ENCODE measurements at places on chromosomes 5 and 9.

DNA sequence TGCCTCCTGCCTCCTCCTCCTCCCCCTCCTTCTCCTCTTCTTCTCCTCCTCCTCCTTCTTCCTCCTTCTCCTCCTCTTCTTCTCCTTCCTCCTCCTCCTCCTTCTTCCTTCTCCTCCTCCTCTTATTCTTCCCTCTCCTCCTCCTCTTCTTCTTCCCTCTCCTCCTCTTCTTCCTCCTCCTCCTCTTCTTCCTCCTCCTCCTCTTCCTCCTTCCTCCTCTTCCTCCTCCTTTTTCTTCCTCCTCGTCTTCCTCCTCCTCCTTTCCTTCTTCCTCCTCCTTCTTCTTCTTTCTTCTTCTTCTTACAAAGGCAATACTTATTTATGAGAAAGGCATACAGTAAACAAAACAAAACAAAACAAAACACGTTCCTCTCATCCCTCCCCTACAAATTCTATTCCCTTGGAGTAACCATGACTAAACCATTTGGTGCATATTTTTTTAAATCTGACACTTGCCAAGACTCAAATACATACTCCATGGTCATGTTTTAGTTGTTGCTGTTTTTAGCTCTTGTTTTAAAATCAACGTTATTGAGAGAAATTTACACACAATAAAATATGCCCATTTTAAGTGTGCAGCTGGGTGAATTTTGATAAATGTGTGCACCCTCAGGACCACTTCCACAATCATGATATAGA lies 135.6 kb downstream of the FOXD1 start:
- DNase-seq: no peak

- no peak for DNase-seq
These were observed 591.5 kb downstream of the PRR16 start for GRCh38 chr5:121055586-121055985.

GRCh38 chr5:82544004-82544403 lies 265.9 kb upstream of the RPS23 start:
- no peak for DNase-seq

- DNase-seq: no peak
These were observed 12.7 kb downstream of the ABLIM3 start for GRCh38 chr5:149153751-149154610.

DNA sequence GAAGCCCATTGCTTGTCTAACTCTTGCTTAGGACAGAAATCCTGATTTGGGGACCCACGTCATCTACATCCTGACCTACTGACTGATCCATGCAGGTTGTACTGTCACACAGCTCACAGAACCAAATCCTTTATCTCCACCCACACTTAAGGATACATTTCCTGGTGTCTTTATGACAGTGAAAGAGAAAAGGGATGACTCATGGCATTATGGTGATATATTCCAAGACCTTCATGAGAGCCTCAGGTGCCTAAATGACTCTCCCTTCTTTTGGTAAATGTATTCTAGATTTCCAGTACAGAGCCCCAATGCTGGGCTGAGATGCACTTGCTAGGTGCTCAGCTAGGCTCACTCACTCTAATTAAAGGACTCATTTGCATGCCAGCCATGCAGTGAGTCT lies 26.0 kb upstream of the DMRT2 start:
- no peak for DNase-seq

DNA sequence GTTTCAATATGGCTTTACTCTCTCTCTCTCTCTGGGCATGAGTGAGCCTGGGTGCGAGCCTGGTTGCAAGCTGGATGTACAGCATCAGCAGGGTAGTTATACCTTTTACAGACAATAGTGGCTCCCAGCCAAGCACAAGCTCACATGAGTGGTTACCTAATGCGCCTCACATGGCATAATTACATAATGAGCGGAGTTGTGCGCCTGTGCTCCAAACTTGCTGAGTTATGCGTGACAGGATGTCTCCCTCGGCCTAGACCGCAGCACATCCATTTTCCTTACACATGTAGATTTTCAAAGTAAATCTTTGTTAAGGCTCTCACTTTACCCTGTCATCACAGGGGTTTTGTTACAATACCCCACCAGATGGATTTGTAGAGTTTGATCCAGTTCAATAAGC lies 233.5 kb upstream of the WWC1 start:
- DNase-seq: no peak

GRCh38 chr5:128258372-128258771 lies 174.8 kb downstream of the SLC12A2 start:
- DNase-seq: peak; percentile 62

DNA sequence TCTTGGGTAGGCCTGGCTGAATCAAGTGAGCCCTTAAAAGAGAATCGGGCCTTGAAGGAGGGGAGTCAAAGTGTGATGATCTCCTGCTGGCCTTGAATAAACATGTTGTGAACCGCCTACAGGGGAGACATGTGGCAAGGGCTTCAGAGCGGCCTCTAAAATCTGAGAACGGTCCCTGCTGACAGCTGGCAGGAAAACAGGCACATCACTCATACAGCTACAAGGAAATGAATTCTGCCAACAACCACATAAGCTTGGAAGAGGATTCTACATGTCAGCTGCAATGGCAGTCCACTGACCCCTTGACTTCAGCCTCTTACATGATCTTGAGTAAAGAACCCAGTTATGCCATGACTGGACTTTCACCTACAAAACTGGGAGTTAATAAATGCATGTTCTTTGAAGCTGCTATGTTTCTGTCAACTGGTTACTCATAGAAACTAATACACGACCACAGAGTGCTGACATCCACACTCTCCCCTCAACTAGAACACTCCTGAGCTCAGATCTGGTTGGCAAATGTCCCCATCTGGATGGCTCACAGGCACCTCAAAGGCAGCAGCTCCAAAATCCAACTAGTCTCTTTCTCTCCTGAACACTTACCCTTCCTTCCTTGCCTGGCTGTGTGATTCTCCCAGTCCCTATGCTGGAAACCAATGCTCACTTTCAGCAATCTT lies 333.1 kb downstream of the ASTN2 start:
- no peak for DNase-seq
